Skeletal muscle cell (primary cell): ENCODE measurements at places on chromosomes 1 and 21.

DNA sequence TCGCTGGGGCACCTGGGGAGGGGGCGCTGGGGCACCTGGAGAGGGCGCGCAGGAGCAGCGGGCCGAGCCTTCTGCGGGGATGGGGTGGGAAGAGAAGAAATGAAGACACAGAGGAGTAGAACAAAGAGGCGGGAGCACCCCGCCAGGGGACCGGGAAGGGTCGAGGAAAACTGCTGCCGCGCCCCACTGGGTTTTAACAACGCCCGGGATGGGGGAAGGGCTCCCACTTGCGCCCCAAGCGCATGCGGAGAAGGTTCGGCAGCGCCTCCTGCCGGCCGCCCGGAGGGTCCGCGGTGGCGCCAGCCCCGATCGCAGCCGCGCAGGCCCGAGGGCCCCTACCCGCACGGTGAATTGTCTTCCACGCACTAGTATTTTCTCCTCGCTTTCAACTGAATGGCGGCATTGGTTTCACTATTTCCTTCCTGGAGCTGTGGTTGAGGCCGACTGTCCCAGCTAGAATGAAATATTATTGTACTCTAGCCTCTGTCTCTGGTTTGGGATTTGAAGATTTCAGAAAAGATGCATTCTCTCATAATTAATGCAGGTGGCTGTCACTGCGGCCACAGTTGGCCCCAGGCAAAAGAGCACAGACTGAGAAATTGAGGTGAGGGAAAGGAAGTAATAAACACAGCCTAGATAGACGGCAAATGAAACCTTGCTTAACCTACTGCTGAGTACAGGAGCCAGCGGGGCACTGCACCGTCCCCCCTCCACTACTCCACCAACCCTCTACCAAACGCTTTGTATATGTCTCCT, 57.3 kb downstream of the MAB21L3 start:
- no peak for DNase-seq

DNA sequence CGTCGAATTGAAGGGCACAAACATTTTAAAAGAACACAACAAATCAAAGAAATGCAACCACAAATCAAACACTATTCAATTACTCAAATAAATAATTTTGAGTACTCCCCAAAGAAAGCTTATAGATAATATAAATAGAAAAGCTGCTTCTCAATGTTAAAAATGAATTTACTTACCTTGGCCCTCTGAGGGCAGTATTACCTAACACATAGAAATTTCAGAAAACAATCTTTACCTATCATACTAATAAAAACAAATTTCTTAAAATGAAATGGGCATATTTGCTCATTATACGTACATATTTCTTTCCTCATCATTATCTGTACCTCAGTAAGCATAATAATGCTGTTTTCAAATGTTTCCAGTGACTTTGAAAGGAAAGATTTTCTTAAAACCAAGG, 141.8 kb downstream of the AKT3 start:
- DNase-seq, result no peak

GRCh38 chr21:26844258-26845065, 747 bp downstream of the ADAMTS1 start:
- DNase-seq, result no peak

GRCh38 chr1:235068158-235069121, 60.2 kb downstream of the TOMM20 start:
- DNase-seq, result peak; percentile 41

- no peak for DNase-seq
Observed at GRCh38 chr1:98164509-98164908, 243.7 kb upstream of the DPYD start.

DNA sequence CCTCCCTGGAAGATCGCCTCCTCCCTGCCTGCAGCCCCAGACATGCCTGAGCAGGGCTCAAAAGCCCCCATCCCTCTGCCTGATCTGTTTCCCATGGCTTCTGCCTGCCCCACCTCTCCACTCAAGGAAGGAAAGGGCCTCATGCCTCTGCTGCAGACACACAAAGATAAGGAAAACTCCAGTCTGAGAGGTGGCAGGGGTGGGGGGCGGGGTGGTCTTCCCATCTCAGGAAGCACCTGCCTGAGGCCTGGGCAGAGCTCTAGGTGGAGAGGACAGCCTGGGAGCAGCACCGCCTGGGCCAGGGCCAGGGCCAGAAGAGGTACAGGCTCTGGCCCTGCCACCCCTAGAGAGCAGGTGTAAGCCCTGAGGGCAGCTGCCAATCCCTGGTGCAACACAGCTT, 4.1 kb upstream of the GJB3 start:
- DNase-seq, result no peak

DNA sequence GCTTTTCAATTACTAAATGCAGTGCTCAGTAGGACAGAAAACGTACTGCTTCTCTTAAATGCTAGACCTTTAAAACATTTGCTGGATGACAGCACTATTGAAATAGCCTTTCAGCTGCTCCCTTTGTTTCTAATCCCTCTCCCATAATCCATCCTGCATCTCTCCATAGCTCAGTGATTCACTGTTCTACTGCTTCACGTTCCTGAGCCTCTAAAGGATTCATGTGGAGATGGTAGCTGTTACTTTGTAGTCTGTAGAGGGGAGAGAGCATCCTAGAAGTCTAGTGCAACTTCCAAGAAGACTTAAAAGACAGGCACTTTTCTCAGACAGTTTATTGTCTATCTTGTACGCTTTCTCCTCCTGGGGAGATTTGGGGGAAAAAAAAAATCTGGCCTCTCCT, 51.4 kb downstream of the LRRC8B start:
- no peak for DNase-seq
